NK-92 treated with Interleukin-12 subunit alpha and Interleukin-12 subunit beta, amount 100 ng/mL, for 24 hours (cell line): ENCODE measurements at places on chromosomes 7 and 10.

GRCh38 chr7:49635800-49636199, 137.6 kb upstream of the VWC2 start:
- no peak for DNase-seq

DNA sequence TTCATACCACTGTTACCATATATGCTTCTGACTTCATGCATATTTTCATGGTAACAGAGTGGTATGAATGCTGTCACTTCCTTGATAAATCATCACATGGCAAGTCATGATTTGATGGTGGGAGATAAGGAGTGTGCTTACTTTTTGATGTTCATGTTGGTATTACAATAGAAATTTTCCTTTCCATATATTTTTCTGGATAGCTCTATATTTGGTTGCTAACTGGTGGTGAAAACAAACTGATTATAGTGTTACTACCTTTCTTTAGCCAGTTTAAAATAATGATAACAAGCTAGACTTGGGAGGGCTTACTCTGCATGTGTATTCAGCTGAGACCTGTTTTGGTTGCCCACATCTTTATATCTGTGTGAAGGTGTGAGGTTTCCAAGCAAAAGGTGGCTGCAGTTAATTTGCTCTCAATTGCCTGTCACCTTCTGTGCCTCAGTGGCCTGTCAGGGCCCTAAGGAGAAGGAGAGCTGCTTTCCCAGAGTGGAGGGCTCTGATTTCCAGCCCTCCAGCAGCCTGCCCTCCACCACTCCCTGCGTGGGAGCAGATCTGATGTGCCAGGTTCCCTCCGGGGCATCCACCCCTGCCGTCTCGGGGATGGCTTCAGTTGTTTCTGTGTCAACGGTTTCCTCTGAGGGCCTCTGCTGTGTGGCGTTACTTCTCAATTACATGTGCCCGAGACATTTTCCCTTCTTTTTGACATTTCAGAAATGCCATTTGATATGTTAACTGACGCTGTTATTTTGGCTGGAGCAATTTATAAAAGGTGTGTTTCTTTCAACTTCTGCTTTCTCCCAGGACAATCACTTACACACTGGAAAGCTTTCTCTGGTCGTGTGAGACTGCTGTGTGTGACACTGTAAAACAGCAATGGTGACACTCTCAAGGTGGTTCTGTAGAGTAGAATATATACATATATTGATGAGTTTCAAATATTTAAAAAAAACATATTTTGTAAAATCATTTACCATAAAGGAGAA, 107.7 kb upstream of the KLF6 start:
- no peak for DNase-seq

DNA sequence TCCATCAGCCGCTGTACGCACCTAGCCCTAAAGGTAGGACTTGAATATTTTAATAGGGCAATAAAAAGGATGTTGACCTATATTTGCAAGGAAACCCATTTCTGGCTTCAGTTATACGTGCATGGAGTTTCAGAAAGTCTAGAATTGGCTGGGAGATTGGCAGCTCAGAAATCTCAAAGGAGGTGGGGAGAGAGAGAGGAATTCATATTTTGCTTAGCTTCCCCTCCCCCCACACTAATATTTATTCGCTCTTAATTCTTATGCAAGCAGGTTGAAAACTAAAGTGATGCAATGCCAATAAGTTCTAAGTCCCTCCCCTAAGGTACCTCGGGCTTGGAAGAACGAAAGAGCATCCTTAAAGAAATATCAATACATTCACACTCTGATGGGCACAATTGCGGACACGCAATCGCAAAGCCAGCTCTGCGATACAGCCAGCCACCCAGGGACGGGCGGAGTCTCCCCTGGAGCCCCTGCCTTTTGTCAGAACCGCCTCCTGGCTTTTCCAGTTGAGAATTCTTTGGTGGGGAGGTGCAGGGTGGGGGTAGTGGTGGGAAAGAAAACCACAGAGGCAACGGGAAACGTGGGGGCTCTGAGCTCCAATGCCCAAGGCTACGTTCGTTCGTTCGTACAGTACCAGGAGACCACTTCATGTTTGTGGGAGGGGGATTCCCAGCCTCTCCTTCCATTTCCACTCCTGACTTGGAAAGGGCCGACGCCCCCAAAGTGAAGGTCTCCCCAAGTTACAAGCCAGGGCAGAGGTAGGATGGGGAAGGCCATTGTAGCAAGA, 1.3 kb downstream of the SHH start:
- DNase-seq: no peak

GRCh38 chr10:31133251-31133791, 101.7 kb upstream of the ZNF438 start:
- no peak for DNase-seq

GRCh38 chr7:157432957-157433576, 96.3 kb downstream of the DNAJB6 start:
- DNase-seq: no peak

GRCh38 chr10:79230850-79231249, 116.4 kb upstream of the PPIF start:
- DNase-seq: no peak

DNA sequence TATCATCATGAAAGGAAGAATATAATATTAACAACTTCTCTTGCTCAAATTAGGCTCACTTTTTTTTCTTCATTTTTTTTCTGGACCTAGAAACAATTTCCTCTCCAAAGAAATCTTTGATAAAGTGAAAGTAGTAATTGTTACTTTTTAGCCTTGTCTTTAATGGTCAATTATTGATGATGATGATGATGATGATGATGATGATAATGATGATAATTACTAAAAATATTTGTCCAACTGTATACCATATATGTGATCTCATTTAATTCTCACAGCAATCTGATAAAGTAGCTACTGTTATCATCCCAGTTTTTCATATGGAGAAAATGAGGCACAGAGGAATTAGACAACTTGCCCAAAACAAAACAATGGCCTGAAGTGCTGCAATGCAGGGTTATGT, 12.8 kb downstream of the PRKG1 start:
- no peak for DNase-seq

GRCh38 chr7:6575281-6576023, 1.8 kb upstream of the ZDHHC4 start:
- DNase-seq: no peak

- DNase-seq: no peak
These were observed 56.2 kb upstream of the PPP2R2D start for GRCh38 chr10:131844529-131845084.

GRCh38 chr7:19557726-19558465, 150.9 kb downstream of the POLR1F start:
- DNase-seq: no peak

DNA sequence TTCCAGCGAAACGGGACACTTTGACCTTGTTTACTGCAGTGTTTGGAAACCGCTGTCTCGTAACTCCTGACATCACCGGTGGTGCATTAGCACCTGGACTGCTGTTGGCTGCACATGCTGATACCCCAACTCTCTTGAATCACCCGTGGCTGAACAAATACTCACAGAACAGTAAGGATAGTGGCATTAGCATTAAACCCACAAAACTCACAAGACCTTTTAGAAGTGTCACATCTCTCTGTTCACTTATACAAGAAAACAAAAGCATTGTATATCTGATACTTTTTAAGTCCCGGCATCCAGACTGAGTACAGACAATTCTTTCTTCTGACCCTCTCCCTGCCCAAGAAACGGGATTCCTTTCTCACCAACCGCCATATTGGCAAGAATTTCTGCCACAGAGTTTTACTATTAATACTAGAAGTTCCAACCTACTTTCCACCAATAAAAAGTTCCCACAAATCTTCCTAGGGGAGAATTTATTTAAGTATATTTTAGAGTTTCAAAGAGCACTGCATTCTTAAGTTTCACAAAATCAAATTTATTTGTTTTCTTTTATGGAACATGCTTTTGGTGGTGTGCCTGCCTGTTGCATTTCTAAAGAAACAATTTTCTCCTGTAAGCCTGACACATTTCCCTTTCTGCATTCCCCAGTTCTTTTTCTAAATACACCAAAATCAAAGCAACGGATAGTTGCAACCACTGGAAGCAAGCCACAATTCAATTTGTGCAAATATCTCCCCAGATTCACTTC, 208.4 kb upstream of the KLF14 start:
- no peak for DNase-seq

DNA sequence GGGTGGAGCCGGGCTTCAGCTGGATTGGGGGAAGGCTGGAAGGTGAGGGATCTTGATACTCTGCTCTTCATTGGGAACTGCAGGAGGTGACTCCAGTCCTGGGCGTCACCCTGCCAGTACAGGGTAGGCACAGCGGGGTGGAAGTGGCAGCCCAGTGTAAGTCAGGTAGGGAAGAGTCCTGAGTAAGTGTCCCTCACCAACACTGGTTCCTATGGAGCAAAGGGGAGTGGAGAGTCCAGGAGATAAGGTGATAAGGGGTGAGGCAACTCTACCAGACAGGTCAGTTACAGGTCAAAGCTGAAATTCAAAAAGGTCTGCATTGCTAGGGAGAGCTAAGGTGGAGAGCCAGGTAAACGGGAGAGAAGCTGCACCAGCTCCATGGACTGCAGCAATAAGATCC, 145.6 kb upstream of the NFE2L3 start:
- no peak for DNase-seq

DNA sequence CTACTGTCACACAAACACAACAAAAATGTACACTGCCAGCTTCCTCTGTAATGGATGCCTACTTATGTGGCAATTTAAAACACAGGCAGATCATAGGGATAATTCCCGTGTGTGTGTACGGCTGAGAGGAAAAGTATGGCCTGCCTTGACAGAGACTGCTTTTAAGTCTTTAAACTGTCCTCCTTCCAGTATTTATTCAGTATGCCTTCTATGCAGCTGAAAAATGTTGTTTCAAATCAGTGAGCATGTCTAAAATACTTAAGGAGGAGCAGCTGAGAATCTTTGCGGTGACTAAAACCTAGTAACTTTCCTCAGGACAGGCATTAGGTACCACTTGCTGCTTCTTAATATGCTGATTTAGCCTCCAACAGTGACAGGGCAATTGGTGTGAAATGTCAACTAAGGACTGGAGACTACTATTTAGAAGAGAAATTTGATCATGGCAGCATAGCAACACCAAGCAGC, 126.3 kb downstream of the CACNA2D1 start:
- no peak for DNase-seq

- DNase-seq: no peak
These were observed 9.1 kb downstream of the TSPAN14 start for GRCh38 chr10:80462981-80463741.

DNA sequence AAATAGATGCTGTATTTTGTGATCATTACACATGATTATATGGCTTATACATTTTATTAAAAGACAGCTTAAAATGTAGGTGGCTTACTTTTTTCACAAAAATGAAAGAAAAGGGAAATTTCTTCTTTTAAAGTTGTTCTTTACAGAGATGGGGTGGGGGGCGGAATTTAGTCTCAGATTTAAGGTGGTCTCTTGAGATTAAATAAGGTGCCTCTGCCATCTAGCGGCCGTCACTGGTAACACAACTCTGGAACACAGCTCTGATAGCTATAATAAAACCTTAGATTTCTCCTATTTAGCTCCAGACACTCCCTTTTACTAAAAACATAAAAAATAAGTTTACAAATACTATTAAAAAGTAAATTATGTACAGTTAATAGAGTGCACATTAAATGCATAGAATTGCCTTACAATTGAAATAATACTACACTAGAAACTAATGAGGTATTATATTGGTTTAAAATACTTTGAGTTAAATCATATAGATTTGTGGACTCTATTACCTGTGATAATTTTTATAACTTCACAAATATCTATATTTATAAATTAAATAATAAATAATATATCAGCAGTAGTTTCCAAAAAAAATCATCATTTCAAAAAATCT, 210.9 kb downstream of the DGKB start:
- DNase-seq: peak; percentile 4

- DNase-seq: no peak
These were observed 10.3 kb upstream of the HSPB1 start for GRCh38 chr7:76292213-76292573.

DNA sequence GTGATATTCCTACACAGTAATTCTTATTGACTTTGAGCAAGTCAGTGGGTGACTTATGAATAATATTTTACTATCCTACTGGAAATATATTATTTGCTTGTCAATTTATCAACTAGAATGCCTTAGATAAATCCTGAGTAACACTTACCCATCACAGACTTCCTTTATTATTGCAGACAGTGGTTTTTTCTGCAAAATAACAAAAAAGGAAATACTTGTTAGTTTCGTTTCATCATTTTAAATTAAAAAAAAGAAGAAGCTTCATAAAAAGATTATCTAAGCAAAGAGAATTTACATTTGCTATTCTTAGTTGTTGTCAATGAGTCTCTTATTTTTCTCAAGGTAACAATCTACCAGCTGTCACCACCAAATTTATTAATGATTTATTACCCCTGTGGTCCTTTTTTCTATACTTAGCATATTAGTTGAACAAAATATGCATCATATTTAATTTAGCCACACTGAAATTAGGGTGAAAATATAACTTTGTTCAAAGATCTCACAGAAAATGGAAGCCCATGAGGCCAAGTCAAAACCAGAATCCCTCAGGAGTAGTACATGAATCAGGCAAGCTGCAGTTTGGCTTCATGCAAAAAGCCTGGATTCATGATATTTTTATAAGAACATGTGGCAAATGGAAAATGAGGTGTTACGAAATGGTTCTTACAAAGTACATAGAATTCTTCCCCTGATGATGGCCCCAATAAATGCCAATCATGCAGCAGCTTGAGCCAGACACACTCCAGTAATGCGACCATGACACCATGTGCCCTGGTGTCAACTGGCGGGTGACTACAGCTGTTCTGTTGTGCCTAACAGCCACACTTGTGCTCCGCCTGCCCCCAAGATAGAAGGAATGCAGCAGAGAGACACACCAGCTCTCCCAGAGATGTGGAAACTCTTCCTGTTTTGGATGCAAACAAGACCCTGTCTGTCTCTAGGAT, 132.6 kb downstream of the ELMO1 start:
- DNase-seq: no peak

DNA sequence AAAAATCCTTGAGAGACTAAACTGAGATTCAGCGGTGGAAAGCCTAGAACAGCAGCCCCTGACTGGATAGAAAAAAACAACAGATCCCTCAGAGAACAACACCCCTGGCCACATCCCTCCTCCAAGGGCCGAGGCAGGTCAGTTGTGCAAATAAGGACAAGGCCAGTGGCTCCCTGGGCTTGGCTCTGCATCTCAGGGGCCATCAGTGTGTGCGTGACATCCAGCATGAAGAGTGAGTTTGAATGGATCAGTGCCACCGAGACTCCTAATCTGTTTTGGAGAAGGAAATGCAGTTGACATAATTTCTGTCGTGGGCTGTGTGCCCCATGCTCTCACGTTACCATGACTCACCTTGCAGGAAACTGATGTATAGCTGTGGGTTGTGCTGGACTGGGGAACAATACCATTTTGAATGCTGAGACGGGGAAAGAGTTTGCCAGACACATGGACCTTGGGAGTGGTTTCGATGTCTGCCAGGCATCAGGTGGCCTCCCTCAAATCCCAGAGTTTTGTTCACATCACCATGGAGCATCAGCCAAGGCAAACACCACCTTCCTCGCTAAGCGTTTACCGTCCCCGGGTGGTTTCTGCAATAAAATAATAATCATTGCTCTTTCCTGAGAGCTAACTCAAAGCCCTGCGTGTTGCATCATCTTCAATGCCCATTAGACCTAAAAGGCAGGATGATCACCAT, 153.2 kb upstream of the FZD8 start:
- no peak for DNase-seq

- DNase-seq: no peak
These were observed 11.0 kb downstream of the GUSB start for GRCh38 chr7:65971021-65971420.
